ENCODE measurements at places on chromosomes 11 and 22. TPM values are rescaled to one million over a fixed set of nuclear protein-coding genes. Genes with fewer than 3 reads are reported as not detected.

Gene SGSM1
- 2.7 TPM for total RNA-seq

DNA sequence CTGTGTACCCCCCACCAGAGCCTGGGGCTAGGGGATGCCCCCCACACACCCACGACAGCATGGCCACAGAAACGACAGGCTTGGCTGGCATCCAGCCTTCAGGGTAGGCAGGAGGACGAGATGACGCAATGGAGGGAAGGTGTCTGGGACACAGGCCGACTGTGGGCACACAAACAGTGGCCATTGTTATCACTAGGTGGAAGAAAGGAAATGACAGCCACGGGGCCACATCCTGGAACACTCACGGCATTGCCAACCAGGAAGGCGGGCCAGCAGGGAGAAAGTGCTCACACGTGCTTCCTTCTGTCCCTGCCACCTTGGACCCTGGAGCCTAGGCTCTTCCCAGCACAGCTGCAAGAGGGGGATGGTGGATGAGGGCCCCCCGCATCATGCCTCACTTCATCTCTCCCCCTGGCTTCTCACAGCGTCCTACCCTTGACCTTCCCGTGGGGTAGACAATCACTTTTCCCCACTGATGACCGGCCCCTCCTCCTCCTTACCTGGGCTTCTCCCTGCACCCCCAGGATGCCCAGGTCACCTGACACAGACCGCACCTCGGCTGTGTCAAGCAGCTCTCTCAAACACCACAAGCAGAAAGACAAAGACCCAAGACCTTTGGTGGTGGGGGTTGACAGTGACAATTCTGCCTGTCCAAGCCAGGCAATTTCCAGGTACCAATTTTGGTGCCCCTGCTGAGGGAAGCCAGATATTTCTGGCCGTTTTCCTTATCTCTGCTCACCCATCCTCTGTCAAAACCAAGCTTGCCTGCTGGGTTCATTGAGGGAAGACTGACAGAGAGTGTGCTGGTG lies 8.6 kb downstream of the PLA2G6 start:
- peak; percentile 66 for DNase-seq

Gene SLCO2B1
- 20.8 TPM for total RNA-seq

GRCh38 chr11:70265341-70265740 lies 5.1 kb upstream of the PPFIA1 start:
- DNase-seq, result no peak

DNA sequence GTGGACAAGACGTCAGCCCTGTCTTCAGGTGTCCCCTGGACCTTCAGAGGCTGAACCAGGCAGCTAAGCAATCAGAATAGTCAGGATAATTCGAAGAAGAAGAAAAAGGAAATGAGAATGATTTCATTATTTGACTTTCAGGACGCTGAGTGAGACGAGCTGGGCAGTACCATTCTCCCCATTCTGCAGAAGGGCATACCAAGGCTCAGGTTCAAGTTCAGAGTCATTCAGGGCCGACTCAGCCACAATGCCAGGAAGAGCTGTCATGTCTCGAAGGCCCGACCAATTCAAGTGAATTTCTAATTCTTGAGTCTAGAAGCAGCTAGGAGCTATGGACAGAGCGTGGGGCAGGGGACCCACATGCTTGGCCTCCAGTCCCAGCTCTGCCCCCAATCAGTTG lies 33.8 kb upstream of the CD82 start:
- DNase-seq, result no peak

Gene SCUBE2
- total RNA-seq, result 33.7 TPM

Gene TMEM25
- 13.3 TPM for total RNA-seq

Gene OR51E2
- 0.16 TPM for total RNA-seq

Gene GRIA4
- total RNA-seq, result 1.9 TPM

- DNase-seq, result no peak
These were observed 78.7 kb upstream of the SUSD2 start for GRCh38 chr22:24102366-24103200.

GRCh38 chr22:32796865-32797573 lies 4.5 kb upstream of the TIMP3 start:
- peak; percentile 84 for DNase-seq

Gene OSBPL5
- 9.8 TPM for total RNA-seq

Gene LRRC10B
- total RNA-seq, result 0.54 TPM

Gene SORL1
- 17.4 TPM for total RNA-seq

Gene CARD16
- 1.2 TPM for total RNA-seq

GRCh38 chr11:10114593-10115404 lies 179.2 kb downstream of the SBF2 start:
- DNase-seq, result no peak
